ENCODE measurements at places on chromosomes 4 and X. TPM values are rescaled to one million over a fixed set of nuclear protein-coding genes. Genes with fewer than 3 reads are reported as not detected.

PASD1 gene
- total RNA-seq = not detected

- H3K4me3 ChIP-seq = peak overlapping the region; percentile 96
- H3K4me1 ChIP-seq = peaks cover 12% of the 10 kb centered on the region
- H3K27me3 ChIP-seq = no peaks in the 10 kb centered on the region
- H3K27ac ChIP-seq = peak overlapping the region; percentile 93
- peak; percentile 27 for DNase-seq
- H3K36me3 ChIP-seq = no peaks in the 10 kb centered on the region
These were observed 802 bp downstream of the BMP2K start for GRCh38 chr4:78776729-78777575.

TBC1D1 gene
- 45.5 TPM for total RNA-seq

ARR3 gene
- not detected for total RNA-seq

BMPR1B gene
- total RNA-seq = not detected

Measured in T-helper 17 cell (primary cell).